ENCODE measurements at places on chromosomes 11 and 22. TPM values are rescaled to one million over a fixed set of nuclear protein-coding genes. Genes with fewer than 3 reads are reported as not detected.
A peak's percentile ranks its signal among the peaks of the same experiment; 100 is the strongest.

The MPZL2 gene
- total RNA-seq, result 2.8 TPM

The SLC22A6 gene
- total RNA-seq, result not detected

The HOATZ gene
- not detected for total RNA-seq

GRCh38 chr22:39139933-39140332 lies 12.5 kb downstream of the CBX7 start:
- ATAC-seq, result no peak

GRCh38 chr11:64633555-64634159 lies 42.6 kb downstream of the SLC22A12 start:
- ATAC-seq, result no peak

- ATAC-seq, result no peak
These were observed 1121.8 kb upstream of the TENM4 start for GRCh38 chr11:80562523-80563125.

DNA sequence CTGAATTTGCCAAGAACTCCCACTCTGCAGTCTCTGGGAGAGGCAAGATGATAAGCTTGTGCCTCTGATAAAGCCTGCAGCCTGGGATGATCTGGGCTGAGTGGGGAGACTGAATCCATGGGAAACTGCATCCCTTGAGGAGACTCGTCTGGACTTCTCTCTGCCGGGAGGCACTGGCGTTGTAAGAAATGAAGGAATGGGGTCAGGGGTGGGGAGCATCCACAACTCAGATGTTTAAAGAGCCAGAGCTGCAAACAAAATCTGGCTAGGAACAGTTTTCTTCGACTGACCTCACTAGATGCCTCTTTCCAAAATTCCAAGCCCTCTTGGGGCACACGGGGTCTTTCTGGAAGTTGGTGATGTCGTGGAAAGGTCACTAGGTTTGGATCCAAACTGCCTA lies 64.4 kb downstream of the SPON1 start:
- no peak for ATAC-seq

The H19 gene
- not detected for total RNA-seq

- ATAC-seq, result peak; percentile 21
These were observed 128.3 kb downstream of the TEAD1 start for GRCh38 chr11:12802418-12803085.

- ATAC-seq, result no peak
These were observed 36.8 kb downstream of the WNT11 start for GRCh38 chr11:76169473-76169896.

- no peak for ATAC-seq
These were observed 3.6 kb upstream of the SLC15A3 start for GRCh38 chr11:60955571-60955970.

- no peak for ATAC-seq
These were observed 906.2 kb downstream of the BRD1 start for GRCh38 chr22:48921411-48921903.

- peak; percentile 49 for ATAC-seq
These were observed 83.2 kb upstream of the TNRC6B start for GRCh38 chr22:40094485-40094884.

DNA sequence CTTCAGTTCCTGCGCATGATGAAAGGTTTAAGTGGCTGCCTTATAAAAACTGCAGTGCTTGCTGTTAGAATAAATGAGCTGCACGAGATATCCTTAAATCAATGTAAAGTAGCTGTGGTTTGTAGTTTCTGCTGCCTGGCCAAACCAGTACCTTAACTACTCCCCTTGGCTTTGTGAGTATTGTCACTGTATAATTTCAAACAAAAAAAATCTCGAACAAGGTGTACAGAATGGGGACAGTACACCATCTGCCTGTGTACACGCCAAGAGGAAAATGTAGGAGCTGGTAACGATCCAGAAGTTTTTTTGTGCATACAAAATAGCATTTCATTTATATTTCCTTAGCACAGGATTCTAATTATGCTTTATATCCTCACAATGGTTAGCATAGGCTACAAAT lies 20.6 kb upstream of the NDUFC2 start:
- ATAC-seq, result no peak

The RBMXL2 gene
- not detected for total RNA-seq

DNA sequence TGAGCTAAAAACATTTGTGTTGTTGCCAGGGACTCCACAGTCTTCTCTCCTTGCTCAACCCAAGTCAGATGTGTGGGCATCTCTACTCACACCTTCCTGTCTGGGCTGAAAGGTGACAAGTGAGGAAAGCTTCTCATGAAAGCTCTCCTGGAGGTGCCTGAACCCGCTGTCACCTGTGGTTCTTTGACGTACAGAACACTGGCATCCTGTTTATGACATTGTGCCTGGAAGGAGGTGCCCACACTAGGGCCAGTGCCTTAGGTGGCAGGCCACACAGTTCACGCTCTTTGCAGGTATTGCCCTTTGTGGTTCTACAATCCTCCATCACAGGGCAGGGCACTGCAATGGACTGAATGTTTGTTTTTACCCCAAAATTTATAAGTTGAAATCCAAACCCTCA lies 108.5 kb downstream of the CD44 start:
- ATAC-seq, result peak; percentile 88

The CARD18 gene
- total RNA-seq, result not detected

GRCh38 chr11:69310934-69311766 lies 17.2 kb downstream of the MYEOV start:
- ATAC-seq, result peak; percentile 92

DNA sequence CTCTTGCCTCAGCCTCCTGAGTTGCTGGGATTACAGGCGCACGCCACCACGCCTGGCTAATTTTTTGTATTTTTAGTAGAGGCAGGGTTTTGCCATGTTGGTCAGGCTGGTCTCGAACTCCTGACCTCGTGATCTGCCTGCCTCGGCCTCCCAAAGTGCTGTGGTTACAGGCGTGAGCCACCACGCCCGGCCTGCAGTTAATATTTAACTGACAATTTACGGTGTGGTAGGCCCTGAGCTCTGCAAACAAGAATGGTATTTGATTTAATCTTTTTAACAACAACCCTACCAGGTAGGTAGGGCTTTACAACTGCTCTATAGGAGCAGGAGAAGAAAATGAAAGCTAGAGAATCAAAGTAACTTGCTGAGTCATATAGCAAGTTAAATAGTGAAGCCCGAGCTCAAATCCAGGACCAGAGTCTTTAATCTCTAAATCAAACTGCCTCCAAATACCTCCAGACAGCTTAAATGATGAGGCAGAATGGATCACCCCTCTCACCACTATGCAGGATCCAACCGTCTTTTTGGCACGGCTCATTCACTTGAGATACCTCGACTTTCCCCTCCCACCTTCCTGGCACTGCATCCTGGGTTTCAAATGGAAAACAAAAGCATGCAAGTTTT lies 9.4 kb downstream of the UEVLD start:
- ATAC-seq, result peak; percentile 88

- ATAC-seq, result peak; percentile 65
These were observed 46.6 kb upstream of the MMP7 start for GRCh38 chr11:102577182-102577581.

GRCh38 chr22:20635227-20635591 lies 127.8 kb downstream of the MED15 start:
- no peak for ATAC-seq

DNA sequence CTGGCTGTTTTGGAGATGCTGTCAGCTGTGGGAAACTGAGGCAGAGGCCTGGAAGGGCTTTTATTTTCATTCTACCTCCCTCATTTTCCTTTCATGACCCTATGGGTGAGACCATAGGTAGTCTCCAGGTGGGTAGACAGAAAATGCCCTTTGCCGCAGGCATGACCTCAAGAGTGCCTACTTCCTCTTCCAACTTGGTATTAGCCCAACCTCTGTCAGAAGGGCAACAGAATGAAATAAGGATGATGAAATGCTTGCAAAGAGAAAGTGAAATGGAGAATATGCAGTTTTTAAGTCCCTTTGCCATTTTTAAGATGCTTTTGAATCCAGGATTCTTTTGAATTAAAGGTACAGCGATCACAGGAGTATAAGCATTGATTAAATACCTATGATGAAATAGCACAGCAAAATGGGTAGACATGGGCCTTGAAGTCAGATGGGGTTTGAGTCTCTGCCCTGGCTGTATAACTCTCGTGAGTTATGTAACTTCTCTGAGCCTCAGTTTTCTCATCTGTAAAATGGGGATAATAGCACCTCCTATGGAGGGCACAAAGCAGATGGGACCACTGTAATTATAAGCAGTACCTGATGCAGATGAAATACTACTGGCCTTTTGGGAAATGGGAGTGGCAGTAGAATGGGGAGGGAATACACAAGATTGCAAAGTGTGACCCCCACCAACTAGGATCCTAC lies 3.7 kb downstream of the ASPHD2 start:
- no peak for ATAC-seq

- ATAC-seq, result no peak
These were observed 52.0 kb downstream of the ARHGAP8 start for GRCh38 chr22:44804327-44804726.

DNA sequence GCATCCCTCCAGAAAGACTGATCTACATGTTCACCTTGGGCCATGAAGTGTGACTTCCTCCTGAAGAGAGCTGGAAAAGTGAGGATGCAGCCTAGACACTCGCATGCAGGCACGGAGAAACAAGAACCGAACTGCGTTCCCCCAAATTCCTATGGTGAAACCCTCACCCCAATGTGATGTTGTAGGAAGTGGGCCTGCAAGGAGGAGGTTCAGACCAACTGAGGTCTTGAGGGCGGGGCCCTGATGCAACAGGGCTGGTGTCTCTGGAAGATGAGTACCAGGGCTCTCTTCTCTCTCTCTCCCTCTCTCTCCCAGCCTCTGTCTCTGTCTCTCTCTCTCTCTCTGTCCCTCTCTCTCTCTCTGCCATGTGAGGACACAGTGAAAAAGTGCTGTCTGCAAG lies 501.1 kb downstream of the BRD1 start:
- no peak for ATAC-seq

- no peak for ATAC-seq
These were observed 327.3 kb upstream of the PITPNB start for GRCh38 chr22:28246397-28246796.

DNA sequence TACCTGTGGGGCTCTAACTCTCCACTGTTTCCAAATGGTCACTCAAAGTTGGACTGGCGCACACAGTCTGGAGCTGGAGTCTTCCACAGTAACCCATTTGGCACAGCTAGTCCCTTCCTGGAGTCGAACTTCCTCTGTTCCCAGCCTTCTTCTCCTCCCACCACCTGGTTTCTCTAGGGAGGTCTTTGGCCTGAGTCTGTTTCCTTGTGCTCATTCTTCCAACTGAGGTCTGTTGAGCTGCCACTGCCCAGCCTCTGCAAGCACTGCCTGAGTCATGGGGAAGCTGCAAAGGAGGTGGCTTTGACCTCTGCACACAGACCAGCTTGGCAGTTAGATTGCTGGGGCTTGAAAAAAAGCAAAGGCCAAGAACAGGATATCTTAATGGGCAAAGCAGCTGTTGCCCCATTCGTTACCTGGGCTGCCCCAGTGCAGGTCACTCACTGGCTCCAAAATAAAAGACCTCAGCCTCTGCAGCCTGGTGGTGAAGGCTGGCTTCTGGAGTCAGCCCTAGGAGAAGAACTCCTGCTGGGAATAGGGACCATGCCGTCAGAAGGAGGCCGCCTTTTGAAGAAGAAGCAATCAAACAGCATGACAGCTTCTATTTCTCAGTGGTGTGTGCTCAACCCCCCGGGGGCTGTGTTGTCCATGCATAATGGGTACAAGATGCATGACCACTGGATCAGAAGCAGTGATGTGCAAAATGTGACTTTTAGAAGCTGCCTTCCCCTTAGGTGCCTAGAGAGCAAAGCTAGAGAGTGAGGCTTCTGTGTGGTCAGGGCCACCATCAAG lies 3.0 kb downstream of the ADAMTS15 start:
- no peak for ATAC-seq

The GPHA2 gene
- 0.43 TPM for total RNA-seq

DNA sequence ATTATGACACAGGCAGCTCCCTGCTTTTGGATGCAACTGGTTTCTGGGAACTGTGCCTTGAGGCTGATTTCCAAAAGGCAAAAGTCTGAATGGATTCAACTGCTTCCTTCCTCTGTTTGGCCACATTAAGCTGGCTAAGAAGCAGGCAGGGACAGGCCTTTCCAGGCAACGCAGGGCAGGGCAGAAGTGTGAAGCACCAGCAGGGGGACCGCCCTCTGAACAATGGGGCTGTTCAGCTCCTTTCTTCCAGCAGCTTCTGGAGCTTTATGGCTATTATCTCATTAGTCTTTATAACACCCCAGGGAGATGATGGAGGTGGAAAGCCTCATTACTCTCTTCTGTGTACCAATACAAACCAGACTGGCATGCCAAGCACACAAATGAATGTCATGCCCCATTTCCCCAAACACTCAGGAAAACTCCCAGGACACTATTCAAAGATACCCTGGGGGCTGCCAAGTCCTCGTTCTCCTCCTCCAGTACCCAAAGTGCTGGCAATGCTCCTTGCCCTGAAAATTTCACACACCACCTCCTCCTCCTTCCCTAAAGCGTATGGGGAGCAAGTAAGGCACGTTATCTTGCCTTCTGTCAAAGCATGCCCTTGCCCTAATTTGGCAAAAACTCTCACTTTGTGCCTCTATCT lies 21.3 kb downstream of the MORC2 start:
- ATAC-seq, result no peak

- ATAC-seq, result no peak
These were observed 220.5 kb upstream of the B3GAT1 start for GRCh38 chr11:134632347-134633119.

The ABCC8 gene
- not detected for total RNA-seq

The TSGA10IP gene
- not detected for total RNA-seq

DNA sequence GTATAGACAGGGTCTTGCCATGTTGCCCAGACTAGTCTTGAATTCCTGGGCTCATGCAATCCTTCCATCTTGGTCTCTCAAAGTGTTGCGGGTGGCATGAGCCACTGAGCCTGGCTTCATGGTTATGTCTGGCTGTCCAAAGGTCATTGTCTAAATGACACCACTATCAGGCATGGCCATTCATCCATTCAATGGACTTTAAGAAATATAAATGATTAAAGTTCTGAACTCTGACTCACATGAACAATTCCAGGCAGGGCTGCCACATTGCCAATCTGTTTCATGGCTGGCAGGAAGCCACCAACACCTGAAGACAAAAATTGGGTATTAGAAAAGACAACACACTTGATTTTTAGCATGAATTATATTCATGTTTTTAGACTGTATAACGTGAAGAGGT lies 4.1 kb downstream of the RTCB start:
- ATAC-seq, result no peak

The TYR gene
- total RNA-seq, result not detected

- peak; percentile 84 for ATAC-seq
These were observed at the start of gene FAM76B for GRCh38 chr11:95789506-95790122. TSS of gene FAM76B (minus strand) at chr11:95789782. CDS start at chr11:95789478, 304 bp downstream.

- no peak for ATAC-seq
These were observed 203.8 kb downstream of the CASP12 start for GRCh38 chr11:104694259-104695064.

- ATAC-seq, result no peak
These were observed 49.7 kb downstream of the RTL6 start for GRCh38 chr22:44448271-44448830.

DNA sequence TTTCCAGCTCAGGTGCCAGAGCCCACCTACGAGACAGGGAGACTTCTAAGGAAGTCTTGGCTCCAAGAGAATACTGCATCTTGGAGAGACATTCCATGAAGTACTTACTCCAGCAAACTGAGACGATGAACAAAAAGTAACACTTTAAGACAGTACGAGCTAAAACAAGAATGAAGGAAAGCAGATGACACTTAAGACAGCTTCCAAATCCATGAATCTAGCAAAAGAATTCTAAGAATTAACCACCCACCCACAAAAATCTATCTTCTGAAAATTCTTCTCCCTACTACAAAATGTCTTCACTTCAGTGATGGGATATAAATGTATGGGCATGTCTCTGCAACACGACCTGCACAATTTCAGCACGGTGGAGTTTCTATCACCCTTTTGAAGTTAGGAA lies 132.9 kb downstream of the C11orf58 start:
- ATAC-seq, result no peak

The TMEM86A gene
- total RNA-seq, result 0.40 TPM
